ENCODE measurements at places on chromosomes 11 and 22.

GRCh38 chr22:45503050-45503815 is 550 bp downstream of the FBLN1 start:
- no peak for DNase-seq

- no peak for DNase-seq
These were observed 679 bp upstream of the SSH3 start for GRCh38 chr11:67302571-67303131.

DNA sequence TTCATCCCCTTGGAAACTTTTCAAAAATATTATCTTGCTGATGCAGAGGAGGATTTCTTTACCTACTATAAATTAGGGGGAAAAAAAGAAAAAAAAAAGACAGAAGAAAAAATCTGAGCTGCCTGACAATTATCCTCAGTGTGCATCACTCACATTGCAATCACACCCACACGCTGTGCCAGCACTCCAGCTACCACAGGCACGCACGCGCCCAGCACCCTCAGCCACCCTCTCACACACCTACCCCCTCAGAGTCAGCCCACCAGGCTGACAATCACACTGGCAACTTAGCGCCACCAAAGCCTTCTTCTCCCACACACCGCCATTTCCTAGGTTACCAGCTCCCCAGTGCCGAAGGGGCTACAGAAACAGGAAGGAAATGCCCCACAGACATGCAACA is 236.1 kb downstream of the KCNA4 start:
- no peak for DNase-seq

DNA sequence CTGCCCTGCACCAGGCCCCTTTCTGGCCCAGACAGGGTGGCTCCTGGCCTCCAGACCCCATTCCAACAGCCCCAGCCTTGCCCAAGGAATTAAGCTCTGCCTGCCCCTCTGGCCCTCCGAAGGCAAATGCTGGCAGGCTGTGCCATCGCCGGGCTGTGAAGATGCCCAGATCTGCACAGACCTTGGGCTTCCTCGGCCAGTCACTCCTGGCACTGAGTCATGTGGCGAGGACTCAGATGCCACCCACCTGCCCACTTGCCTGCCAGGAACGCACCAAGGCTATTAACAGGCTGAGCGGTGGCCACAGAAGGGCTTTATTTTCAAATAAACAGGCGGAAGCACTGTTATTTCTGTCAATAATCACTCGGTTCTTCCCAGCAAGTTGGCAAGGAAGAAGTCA is 50.3 kb upstream of the TTLL12 start:
- no peak for DNase-seq

DNA sequence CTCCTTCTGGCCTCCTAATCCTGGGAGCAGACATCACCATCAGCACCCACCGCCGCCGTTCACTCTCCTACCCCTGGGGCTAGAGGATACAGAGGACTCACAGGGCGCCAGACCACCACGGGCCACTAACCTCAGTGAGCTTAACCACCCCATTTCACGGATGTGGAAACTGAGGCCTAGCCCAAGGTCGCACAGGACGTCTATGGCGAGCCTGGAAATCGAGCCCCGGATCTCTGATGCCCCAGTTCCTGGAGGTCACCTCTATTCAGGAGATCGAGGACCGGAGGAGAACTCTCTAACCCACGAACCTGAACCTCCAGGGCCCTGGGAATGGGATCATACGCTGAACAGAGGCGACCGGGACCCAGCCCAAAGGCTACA is 349 bp downstream of the TIMM10 start:
- no peak for DNase-seq

GRCh38 chr11:32325725-32326124 is 109.6 kb downstream of the WT1 start:
- no peak for DNase-seq

DNA sequence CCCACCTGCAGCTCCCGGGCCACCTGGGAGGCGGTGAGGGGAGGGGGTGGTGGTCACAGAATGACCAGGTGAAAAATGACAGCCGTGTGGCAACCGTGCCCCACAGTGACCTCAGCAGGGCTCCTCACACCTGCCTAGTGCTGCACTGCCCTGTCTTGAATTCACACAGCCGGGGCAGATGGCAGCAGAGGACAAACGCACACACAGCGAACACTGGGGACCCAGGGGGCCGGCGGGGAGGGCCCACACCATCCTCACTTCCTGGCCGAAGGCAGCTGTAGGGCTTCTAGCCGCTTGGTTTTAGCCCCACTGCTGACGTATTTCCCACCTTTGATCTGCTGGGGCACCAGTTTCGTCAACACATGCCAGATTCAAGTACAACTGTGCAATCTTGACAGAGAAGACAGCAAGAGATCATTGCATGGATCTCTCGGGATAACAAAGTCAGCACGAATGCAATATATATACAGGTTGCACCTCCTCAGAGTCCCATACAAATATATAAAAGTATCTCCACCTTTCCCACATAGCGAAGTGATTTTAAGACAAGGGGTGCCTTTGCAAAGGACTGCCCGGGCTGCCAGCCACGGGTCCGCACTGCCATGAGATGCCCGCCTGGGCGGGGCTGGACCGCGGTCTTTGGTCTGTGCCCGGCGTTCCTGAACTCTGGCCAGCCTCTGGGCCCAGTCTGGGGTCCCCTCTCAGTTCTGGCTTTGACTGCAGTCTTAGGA is 26.9 kb downstream of the TRMU start:
- DNase-seq, result no peak

DNA sequence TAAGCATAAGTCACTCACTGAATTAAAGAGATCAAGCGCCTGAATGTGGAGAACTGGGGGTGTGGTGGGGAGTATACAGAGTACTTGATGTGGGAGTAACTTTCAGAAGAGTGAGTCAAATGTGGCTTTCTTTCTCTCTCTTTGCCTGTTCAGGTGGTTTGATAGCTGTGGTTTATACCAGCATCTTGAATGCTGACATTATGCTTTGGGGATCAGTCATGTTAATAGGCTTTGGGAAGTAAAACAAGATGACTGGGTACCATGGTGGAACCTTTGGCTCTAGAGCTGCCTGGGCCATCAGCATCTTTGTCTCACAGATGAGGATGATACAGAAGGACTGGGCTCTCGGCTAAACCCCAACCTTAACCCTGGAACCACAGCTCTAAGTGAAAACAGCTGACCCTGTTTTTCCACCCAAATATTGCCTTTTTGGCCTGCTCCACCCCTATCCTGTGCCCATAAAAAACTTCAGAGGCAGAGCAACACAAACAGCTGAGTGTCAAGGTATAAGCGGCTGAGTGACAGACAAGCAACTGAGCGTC is 58.2 kb upstream of the GNAZ start:
- no peak for DNase-seq

DNA sequence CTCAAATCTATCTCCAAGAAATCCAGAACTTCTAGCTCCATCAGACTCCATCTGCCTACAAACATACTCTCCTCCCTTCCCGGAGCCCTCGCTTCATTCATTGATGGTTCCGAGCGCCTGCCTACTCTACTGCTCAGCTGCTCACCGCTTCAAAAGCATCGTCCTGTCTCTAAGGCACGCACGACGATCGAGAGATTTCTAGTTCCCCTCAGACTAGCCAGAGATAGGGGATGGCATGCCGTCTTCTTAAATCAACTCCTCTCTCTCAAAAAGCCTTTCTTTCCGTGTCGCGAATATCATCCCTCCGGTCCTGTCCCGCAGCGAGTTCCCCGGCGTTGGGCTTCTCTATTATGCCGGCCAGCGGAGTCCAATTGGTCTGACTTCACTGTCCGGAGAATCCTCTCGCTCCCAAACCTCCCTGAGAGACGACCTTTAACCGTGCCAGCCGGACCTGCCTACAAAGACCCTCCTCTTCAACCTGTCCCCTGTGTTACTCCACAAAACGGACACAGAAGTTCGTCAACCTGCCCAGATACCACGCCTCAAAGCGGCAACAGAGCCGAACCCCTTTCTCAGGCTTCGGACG is 592 bp downstream of the EEF1G start:
- no peak for DNase-seq

GRCh38 chr11:78646564-78647185 is 72.0 kb upstream of the NARS2 start:
- DNase-seq, result peak; percentile 18

DNA sequence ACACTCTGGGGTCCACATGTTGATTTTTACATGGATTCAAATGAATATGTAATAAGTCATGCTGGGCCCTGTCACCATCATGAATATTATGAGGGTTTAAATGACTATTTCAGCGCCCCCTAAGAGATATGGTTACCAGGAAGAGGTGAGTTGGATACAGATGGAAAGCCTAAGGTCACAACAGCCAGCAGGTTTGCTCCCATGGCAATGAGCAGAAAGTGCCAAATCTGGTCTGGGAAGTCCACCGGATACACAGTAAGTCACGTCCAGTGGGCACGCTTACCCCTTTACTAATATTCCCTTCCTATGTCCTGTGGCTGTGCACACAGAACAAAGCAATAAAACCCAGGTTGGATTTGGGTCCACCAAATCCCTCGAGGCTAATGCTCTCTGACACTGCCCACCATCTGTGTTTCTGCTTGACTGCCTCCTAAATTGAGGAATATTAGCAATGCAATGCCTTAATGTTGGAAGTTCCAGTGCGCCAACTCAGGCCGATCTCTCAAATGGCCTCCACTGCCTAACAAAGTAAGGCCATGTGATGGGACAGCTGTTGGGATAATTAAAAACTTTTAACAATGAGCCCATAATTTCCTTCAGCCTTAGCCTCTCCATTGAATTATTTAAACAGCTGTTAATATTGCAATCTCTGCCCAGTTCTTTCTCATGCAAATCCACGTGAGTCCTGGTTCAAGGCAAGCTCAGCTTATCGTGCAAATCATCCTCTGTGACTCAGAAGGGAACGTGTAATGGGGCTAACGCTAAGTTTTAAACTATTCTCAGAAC is 97.6 kb downstream of the SLC1A2 start:
- no peak for DNase-seq

GRCh38 chr22:29524442-29525191 is 28.9 kb downstream of the THOC5 start:
- DNase-seq, result no peak

- DNase-seq, result no peak
These were observed 2.1 kb downstream of the LRP5 start for GRCh38 chr11:68314203-68315170.

GRCh38 chr11:21411104-21411503 is 741.7 kb downstream of the NELL1 start:
- no peak for DNase-seq

DNA sequence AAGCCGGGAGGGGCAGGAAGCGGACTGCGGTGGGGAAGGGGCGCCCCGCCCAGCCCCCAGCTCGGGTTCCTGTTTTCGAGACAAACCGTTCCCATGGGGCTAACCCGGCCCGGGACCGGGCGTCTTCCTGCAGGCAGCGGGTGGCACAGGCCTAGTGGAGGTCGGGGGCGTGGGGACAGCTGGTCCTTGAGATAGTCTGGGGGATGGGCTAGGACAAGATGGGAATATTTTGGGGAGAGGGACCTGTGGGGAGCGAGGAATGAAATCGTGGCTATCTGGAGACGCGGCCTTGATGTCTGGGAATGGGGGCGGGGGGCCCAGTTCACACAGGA is 1.2 kb upstream of the RASGRP2 start:
- DNase-seq, result no peak

DNA sequence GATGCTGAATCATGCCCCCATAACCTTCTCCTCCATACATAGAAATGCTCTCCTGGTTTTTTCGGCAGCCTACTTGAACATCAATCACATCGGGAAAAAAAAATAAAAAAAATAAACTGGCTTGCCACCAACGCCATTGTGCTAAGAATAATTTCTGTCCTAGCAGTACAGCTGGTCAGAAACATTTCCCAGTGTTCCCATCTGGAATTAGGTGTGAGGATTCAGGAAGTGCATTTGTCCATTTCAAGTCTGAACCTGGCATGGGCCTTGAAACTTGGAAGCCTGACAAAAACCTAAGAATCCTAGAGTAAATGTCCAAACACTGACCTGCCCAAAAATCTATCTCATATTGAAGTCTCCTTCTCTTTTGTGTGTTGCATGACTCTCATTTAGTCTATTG is 16.6 kb upstream of the NAV2 start:
- no peak for DNase-seq

DNA sequence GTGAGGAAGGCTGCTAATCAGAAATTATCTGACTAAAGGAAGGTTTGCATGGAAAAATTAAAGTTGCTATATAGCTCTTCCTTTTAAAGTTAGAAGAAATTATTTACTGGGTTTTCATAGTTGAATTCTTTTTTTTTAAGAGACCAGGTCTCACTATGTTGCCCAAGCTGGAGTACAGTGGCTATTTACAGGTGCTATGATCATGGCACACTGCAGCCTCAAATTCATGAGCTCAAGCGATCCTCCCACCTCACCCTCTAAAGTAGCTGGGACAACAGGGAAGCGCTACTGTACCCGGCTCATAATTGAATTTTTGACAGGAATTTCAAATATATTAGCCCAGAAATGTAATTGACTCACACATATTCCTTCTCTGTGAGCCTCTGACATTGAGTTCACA is 3.9 kb downstream of the MSANTD2 start:
- no peak for DNase-seq

DNA sequence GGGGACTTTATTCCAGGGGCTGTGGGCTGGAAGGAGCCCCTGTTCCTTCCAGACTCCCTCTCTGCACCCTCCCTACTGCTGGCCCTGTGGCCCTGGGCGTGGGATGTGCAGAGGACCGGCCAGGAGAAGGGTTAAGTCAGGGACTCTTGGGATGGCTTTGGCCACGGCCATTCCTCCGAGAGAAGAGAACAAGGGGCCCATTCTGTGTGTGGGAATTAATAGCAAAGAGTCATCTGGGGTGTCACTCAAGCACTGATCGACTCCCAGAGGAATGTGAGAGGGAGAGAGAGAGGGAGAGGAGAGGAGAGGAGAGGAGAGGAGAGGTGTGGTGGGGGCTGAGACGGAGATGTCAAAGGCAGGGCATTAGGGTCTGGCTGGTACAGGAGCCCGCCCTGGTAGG is 14.2 kb upstream of the SOX10 start:
- no peak for DNase-seq

DNA sequence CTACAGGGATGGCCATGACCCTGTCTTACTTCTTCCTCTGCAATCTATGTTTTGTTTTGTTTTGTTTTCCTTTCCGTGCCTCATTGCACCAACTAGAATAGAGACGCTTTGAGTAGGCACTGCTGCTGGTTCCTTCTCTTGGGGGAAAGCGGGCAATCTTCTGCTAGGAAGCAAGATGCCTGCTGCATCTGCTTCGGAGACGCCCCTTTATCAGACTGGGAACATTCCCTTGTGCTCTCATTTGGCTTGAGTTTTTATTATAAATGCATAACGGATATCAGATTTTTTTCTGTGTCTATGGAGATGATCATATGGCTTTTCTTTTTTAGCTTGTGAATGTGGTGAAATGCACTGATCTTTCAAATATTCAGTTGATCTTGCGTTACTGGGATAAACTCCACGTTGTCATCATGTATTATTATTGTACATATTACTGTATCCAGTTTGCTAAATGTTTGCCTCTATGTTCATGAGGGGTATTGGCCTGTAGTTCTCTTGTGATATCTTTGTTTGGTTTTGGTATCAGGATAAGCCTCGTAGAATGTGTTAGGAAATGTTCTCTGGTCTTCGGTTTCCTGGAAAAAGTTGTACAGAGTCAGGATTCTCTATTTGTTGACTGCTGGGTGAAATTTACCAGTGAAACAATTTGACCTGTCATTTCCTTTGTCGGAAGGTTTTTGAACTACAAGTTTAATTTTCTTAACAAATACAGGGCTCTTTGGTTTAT is 23.4 kb upstream of the KRTAP5-6 start:
- no peak for DNase-seq
